ENCODE measurements at places on chromosomes 11 and 22.
A peak's percentile ranks its signal among the peaks of the same experiment; 100 is the strongest.

DNA sequence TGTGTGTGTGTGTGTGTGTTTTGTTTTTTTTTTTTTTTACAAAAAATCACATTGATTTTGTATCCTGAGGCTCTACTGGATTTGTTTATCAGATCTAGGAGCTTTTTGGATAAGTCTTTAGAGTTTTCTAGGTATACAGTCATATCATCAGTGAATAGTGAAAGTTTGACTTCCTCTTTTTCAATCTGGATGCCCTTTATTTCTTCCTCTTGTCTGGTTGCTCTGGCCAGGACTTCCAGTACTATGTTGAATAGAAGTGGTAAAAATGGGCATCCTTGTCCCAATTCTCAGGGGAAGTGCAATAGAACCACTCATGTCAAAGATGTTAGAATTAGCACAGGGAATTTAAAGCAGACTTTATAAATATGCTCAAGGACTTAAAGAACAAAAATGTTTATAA is 32.6 kb upstream of the PRDM11 start:
- H3K36me3 ChIP-seq, result no peaks in the 10 kb centered on the region
- H3K27ac ChIP-seq, result no peak overlapping the region
- H3K27me3 ChIP-seq, result peaks cover 2% of the 10 kb centered on the region
- H3K4me1 ChIP-seq, result no peaks in the 10 kb centered on the region
- DNase-seq, result no peak
- no peak overlapping the region for H3K4me3 ChIP-seq

- peaks cover 58% of the 10 kb centered on the region for H3K4me1 ChIP-seq
- peak overlapping the region; percentile 52 for H3K27ac ChIP-seq
- H3K4me3 ChIP-seq, result peak overlapping the region; percentile 67
- peaks cover 5% of the 10 kb centered on the region for H3K27me3 ChIP-seq
Observed at GRCh38 chr11:67351275-67352005, 1.9 kb downstream of the POLD4 start.

DNA sequence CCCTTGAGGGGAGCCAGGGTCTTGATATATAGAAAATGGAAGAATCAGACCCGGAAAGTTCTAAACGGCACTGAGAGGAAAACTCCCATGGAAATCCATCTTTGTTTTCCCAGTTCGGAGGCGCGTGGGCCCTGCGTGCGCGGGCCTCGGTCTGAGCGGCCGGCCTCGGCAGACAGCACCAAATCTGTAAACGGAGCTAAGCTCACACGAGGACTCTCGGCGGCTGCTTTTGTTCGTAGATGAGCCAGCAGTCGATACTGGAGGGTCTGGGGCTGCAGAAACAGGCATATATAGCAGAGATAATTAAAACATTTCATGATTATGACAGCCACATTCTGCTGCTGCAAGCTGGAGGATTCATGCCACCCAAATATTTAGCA is 68.5 kb upstream of the PPARA start:
- peaks cover 7% of the 10 kb centered on the region for H3K27me3 ChIP-seq
- no peaks in the 10 kb centered on the region for H3K4me1 ChIP-seq
- no peaks in the 10 kb centered on the region for H3K36me3 ChIP-seq

- no peak overlapping the region for H3K4me3 ChIP-seq
- H3K27ac ChIP-seq, result no peak overlapping the region
- peaks cover 26% of the 10 kb centered on the region for H3K4me1 ChIP-seq
- H3K36me3 ChIP-seq, result peaks cover 5% of the 10 kb centered on the region
- peaks cover 13% of the 10 kb centered on the region for H3K27me3 ChIP-seq
Observed at GRCh38 chr11:65498042-65498726, 661 bp upstream of the MALAT1 start.

- H3K36me3 ChIP-seq, result peaks cover 29% of the 10 kb centered on the region
- peaks cover 3% of the 10 kb centered on the region for H3K4me1 ChIP-seq
- no peak overlapping the region for H3K4me3 ChIP-seq
- no peak overlapping the region for H3K27ac ChIP-seq
Observed at GRCh38 chr22:50417411-50418210, 57.2 kb downstream of the SBF1 start.
